Heart right ventricle (tissue), 16 donors: ENCODE measurements at places on chromosomes 6 and 20.

DNA sequence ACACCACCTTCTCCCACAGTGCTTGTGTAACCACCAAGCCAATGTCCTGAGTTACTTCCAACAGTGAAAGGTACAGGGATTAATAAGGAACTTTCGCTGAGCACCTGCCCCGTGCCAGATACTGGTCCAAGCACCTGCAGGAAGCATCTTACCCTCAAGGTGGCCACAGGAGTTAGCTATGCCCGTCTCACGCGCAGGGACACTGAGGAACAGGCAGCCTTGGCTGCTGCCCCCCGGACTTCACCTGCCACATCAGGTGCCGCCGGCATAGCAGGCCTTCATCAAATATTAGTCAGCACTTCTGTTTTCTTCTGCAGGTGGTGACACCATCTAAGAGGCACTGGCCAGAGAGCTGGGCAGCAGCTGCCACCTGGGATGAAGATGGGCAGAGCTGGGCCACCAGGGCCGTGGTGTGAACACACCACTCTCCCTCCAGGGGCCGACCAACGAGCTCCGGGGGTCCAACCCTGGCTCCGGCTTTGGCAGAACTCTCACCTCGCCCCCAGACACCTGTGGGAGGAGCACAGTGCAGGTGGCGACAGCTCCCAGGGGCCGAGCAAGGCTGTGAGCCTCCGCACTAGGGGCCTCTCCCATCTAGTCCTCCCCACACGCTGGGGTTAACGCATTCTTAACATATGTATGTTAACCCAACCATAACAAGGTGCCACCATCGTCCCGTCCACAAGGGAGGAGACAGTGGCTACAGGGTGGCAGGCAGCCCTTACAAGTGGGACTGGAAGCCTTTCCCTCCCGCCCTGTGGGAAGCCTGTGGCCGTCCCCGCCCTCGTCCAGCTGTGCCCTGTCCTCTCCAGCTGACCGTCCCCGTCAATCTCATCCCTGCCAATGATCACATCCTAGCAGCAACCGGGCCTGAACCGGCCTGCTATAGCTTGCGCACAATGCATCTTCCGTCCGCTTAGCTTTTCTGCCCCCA is 2.9 kb upstream of the PPDPF start:
- no peak for DNase-seq

- no peak for DNase-seq
Observed at GRCh38 chr20:55456316-55456940, 548.9 kb downstream of the CBLN4 start.

GRCh38 chr6:81590314-81590691 is 162.2 kb downstream of the TENT5A start:
- no peak for DNase-seq

- DNase-seq: peak; percentile 63
Observed at GRCh38 chr20:25058847-25059810, 1.2 kb upstream of the ACSS1 start.

DNA sequence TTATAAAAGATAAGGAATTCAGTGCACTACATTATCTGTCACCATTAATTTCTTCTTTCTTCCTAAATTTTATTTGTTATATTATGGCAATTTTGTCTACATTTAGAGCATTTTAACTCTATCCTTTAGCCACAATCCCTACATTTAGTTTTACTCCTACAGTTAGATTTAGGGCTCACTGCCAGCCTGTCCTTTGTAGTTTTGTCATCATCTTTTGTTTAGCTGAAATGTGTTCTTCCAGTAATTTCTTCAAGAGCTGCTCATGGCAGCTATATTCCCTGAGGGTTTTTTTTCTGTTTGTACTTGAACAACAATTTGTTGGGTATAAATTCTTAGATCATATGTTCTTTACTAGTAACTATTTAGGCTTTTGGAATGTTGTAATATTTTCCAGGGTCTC is 72.7 kb upstream of the B3GAT2 start:
- DNase-seq: no peak

GRCh38 chr6:372336-372911 is 19.1 kb upstream of the IRF4 start:
- DNase-seq: no peak

DNA sequence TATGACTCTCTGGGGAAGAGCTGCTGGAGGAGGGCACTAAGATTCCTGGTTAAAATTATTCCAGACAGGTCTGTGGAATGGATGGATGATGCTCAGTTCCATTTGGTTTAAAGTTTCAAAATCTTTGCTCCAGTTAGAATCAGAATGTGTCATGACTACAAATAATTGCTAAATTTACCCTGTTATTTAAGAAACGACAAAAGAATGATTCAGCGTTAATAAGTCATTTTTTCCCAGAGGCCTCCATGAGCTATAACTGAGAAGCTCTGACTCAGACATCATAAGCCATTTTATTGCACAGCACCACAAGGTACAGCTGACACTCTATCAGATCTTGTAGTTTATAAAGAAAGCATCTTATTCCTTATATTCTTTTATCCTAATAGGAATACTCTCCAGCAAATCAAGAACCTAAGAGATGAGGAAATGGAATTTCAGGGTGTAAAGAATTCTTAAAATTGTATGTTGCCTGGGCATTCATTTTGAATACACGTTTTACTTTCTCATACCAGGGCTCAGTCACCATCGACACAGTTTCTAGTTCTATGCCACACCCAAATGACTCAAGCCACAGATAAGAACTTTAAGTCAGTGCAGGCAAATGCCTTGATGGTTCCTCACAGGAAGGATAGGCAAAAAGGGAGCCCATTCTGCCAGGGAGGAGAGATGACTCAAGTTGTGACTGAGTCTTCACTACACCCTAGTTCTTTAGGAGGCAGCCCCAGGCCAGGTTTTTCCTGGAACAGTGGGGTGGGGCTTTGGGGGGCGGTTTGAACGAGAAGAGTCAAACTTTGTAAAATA is 636.0 kb downstream of the MMUT start:
- DNase-seq: no peak

GRCh38 chr6:11043961-11044711 is at the start of gene ELOVL2:
ELOVL2 (minus strand) TSS chr6:11044305; CDS start chr6:11044230, 75 bp downstream.
- DNase-seq: peak; percentile 16

GRCh38 chr6:38436726-38437465 is 202.8 kb downstream of the BTBD9 start:
- DNase-seq: no peak

DNA sequence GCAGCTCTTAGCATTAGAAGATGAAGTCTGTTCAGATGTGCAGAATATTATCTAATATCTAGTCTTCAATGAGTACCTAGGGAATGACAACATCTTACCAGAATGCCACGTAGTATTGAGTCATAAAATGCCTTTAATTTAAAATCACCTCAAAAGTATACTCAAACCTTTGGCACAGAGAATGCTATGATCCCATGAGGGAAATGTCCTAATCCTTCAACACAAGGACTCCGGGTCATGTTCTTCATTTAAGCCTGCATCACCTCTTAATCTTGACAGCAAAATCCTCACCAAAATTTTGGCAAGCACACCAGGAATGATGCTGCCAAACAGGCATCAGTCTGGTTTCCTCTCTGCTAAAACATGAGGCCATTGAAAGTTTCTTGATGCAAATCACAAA is 23.6 kb upstream of the MARCKS start:
- no peak for DNase-seq

GRCh38 chr6:5659467-5659866 is 347.3 kb downstream of the NRN1 start:
- DNase-seq: no peak

DNA sequence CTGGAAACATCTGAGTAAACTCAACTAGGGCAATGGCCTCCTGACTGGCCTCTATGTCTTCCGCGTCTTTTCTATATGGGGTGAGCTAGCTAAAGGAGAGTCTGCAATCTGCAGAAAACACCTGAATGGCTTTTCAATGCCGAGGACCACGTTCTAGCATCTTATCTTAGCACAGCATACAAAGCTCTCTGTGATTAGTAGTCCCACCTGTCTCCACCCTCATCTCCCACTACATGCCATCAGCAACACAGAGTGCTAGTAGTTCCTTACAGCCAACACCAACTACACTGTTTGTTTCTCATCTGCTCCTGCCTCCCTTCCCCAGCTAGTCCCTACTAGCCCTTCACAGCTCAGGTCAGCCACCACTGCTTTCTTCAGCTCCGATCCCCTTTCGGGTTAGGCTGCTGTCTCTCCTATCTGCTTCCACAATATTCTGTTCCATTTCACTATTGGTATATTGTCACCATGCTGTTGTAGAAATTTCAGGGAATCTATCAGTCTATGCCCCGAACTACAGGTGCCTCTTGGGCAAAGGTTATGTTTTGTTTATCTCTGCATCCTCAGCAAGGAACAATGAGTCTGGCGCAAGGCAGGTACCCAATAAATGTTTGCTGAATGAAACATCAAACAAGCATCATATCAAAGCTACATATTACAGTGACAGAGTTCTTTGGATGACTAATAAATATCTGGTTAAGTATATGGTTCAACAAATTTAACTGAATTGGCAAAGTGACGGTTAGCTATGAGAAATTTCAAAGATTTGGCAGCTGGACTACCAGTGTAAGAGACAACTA is 12.2 kb downstream of the LYRM4 start:
- no peak for DNase-seq

DNA sequence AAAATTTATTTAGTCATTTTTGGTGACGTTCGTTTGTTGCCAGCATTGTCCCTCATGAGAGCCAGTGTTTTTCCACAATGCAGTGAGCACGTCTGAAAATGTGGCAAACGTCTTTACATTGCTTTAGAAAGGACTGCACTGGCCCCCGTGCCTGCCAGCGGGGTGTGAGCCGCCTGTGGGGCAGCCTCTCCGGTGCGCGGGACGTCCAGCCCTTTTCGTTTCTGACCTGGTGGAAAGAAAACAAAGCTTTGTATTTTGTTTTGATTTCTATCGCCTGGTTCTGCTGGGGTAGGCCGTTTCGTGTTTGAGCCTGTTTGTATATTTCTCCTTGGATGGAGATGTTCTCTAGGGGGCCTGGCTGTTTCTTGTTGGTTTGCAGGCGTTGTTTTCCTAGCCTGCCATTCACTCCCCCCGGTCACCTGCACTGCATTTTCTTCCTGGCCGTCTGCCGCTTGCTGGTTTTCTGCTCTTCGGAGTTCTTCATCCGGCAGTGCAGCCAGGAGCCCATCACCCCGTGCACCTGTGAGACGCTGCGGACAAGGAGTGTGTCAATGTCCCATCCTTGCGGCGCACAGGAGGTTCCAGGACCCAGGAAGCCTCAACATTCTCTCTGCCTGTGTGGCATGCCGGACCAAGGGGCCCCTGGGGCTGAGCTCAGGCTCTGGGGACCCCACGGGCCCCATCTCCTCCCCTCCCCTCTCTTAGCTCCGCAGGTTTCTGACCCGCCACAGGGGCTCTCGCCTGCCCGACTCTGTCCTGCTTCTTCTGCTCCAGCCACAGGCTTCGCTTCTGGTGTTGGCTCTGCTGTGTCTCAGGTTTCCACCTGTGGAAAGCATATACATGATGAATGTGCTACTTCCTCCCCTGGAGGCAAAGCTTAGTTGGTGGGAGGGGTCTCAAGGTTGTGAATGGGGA is 100.5 kb downstream of the CDH4 start:
- DNase-seq: no peak

- DNase-seq: no peak
Observed at GRCh38 chr20:22071841-22072240, 366.4 kb downstream of the PAX1 start.

GRCh38 chr6:35432291-35432690 is 19.8 kb upstream of the FANCE start:
- DNase-seq: no peak

GRCh38 chr6:92538275-92538674 is 881.1 kb downstream of the EPHA7 start:
- DNase-seq: no peak

DNA sequence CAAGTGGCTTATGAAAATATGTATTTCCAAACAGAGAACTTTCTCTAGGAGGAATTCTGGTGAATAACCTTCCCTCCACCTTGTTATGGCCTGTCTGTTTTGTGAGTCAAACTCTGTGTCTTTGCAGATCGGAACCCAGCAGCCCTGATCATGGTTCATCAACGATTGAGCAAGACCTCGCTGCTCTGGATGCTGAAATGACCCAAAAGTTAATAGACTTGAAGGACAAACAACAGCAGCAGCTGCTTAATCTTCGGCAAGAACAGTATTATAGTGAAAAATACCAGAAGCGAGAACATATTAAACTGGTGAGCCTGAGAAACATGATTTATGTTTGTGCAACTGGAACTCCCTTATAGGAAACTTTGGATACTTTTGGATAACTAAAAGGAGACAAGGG is 294.5 kb upstream of the PLCB4 start:
- no peak for DNase-seq

GRCh38 chr6:144177726-144178125 is 27.4 kb downstream of the STX11 start:
- no peak for DNase-seq

DNA sequence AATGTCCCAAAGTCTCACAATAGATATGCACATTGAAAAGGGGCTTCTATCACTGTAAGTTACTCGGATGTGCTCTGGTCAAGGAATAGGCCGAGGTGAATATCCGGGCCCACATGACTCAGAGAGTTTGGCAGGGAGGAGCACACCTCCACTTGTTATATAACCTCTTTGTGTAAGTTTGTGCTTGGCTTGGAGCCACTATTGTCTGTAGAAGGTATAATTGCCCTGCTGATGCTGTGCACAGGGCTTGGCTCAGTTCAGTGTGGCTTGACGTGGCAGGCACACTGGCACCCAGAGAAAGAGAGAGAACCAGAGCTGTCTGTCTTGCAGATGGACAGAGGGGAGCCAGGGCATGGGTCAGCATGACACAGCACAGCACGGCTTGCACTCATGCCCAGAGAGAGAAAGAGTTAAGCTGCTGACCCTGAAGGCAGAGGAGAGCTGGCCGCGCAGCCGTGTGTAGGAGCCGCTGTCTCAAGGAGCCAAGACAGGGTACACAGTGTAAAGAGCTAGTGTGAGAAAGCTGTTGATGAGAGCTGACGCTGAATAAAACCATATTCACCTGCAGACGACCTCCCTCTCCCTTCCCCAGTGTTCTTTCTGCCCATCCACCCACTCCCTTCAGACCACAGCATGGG is 482.5 kb downstream of the C6orf118 start:
- DNase-seq: no peak

DNA sequence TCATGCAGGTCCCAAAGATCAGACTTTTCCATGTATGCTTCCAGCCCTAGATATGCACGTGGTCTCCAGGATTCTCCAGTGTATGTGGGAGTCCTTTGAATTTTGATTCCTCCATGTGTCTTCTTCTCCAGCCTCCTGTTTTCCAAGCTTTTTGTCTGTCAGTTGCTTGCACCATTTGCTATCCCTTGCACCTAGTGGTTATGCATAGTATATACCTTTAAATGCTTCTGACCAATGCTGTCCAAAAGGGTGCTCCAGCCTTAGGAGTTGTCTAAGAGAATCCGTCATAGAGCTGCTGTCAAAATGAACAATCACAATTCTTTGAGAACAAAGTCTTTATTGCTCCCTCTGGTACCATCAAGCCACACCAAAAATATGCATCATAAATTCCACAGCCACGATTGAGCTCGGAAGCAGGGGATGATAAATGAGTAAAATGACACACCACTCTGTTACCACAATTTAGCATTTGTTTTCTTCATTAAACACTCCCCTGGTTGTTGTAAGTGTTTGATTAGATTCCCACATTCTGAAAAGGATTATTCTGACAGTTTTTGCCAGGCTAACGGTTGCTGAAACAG is 706.2 kb upstream of the GJE1 start:
- DNase-seq: no peak

GRCh38 chr6:71345476-71346333 is 57.1 kb downstream of the OGFRL1 start:
- no peak for DNase-seq
